HCT116 (cell line): ENCODE measurements at places on chromosomes 4 and X. TPM values are rescaled to one million over a fixed set of nuclear protein-coding genes. Genes with fewer than 3 reads are reported as not detected.

Gene UGT2B15
- 0.17 TPM for total RNA-seq

DNA sequence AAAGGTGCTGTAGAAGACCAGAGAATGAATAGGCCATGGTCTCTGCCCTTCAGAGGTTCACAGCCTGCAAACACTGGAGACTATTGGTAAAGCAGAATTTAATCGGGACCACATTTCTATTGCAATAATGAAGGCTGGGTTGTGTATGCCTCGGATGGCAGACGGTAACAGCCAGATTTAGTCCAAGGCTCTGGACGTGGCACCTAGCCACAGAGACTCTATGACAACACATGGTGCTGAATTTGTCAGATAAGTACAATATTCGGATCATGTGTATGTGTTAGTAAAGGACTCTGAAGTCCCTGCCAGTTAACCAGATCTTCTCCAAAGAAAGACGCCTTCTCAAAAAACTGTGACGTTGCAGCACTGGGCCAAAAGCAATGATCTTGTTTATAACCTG is 129.0 kb downstream of the DCTD start:
- DNase-seq: no peak
- H3K27me3 ChIP-seq: peaks cover 11% of the 10 kb centered on the region; the same call in 1 of the 2 replicates
- H3K27ac ChIP-seq: no peak overlapping the region
- no peak overlapping the region for H3K4me3 ChIP-seq
- H3K4me1 ChIP-seq: no peaks in the 10 kb centered on the region
- H3K36me3 ChIP-seq: no peaks in the 10 kb centered on the region

DNA sequence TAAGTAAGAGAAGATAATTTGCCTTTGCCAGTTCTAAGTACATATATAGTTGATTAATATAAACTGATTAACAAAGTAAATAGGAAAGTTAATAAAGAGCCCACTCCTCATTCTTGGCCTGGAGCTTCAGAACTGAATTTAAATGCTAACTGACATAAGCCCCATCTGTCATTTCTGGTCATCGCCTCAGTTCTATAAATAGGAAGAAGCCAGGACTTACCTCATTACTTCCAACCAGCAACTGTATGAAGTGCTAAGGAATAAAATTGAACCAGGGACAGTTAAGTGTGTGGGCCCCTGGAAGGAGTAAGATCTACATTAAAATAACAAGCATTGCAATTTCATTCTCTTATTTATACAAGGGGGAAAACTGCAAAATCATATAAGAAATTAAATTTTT is 52.0 kb upstream of the PDLIM5 start:
- H3K27ac ChIP-seq: no peak overlapping the region
- H3K4me1 ChIP-seq: no peaks in the 10 kb centered on the region
- no peak overlapping the region for H3K4me3 ChIP-seq
- DNase-seq: no peak
- H3K36me3 ChIP-seq: no peaks in the 10 kb centered on the region
- H3K27me3 ChIP-seq: no peaks in the 10 kb centered on the region

Gene DDIT4L
- total RNA-seq: 7.0 TPM

Gene SATL1
- not detected for total RNA-seq

Gene SPON2
- total RNA-seq: 1.5 TPM

DNA sequence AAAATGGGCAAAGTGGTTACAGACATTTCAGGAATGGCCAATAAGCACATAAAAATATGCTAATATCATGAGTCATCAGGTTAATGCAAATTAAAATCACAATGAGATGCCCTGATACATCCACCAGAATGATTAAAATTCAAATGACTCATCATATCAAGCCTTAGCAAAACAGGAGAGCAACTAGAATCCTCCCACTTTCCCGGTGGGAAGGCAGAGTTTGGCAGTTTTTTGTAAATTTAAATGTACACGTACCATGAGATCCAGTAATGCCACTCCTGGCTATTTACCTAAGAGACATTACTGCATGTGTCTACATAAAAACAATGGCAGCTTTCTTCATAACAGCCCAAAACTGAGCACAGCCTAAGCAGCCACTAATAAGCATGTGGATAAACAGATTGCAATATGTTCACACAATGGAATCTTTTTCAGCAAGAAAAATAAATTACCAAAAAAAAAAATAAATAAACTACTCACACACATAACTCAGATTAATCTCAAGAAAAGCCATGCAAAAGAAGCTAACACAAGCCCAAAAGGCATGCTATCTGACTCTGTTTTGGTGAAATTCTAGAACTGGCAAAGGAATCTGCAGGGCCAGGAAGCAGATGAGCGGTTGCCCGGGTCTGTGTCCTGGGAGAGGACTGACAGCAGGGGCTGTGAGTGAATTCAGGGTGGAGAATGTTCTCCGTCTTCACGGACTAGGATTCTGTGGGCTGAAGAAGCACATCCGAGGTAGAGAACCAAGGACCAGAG is 48.8 kb downstream of the AFAP1 start:
- peaks cover 5% of the 10 kb centered on the region; the same call in 1 of the 2 replicates for H3K4me1 ChIP-seq
- H3K27ac ChIP-seq: no peak overlapping the region
- no peak for DNase-seq
- H3K36me3 ChIP-seq: no peaks in the 10 kb centered on the region

- no peaks in the 10 kb centered on the region for H3K4me1 ChIP-seq
- no peaks in the 10 kb centered on the region for H3K27me3 ChIP-seq
Observed at GRCh38 chr4:1408418-1408817, 2.2 kb upstream of the NKX1-1 start.

DNA sequence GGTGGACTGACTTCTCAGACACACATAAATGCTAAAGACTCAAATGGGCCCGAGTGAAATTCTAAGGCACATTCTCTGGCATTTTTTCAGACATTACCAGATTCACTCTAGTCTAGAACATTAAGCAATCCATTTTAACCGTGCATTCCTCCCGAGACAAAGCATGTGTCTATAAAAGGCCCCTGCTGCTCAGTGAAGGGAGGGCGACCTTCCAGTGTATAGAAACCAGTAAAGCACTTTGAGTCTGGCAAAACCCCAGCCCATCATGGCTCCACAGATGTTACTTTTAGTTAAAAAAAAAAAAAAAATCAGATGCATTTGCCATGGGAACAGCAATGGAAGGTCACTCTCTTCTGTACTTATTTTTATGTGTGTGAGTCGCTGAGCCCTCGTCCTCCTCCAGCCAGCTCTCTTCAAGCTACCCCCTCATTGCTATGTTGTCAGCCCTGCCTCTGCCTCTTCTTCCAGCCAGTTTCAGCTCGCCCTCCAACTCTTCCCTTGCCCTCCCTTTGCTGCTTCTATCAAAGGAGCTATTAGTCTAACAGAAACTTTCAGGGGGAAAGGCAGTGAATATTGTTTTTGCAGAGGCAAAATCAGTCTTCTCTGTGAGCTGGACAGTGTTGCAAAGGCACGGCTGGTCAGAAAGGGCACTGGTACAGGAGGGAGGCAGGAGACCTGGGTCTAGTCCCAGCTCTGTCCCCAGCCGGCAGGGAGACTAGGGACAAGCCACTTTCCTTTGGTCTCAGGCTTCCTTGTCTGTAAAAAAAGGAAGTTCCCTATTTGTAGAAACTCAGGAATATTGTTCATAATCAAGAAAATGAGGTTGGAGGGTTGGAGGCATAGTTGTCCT is 644.2 kb downstream of the ZNF674 start:
- no peaks in the 10 kb centered on the region for H3K36me3 ChIP-seq
- H3K27ac ChIP-seq: no peak overlapping the region
- H3K27me3 ChIP-seq: no peaks in the 10 kb centered on the region
- H3K4me3 ChIP-seq: no peak overlapping the region

Gene NXF2B
- total RNA-seq: not detected

Gene MAOB
- total RNA-seq: 28.2 TPM

Gene ATP2B3
- not detected for total RNA-seq

- no peaks in the 10 kb centered on the region; the same call in 1 of the 2 replicates for H3K4me1 ChIP-seq
- no peaks in the 10 kb centered on the region for H3K27me3 ChIP-seq
- no peak overlapping the region for H3K4me3 ChIP-seq
Observed at GRCh38 chrX:15570145-15570544, 30.6 kb downstream of the ACE2 start.

Gene ABCE1
- total RNA-seq: 145 TPM

DNA sequence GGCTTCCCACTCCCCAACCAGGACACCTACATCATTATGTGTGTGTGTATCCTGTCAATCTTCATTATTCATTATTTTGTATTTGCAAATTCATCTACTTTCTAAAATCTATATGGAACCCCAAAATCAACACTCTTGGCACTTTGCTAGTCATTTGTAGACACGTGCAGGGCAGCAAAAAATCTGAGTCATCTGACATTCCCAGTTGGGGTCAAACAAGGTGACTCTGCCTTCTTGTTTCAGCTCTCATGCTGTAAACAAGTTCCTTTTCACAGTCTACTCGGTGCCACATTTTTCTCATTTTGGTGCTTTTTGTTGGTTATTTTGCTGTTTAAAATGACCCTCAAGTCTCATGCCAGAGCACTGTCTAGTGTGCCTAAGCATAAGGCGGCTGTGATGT is 5.9 kb downstream of the MRFAP1L1 start:
- H3K36me3 ChIP-seq: peaks cover 14% of the 10 kb centered on the region
- H3K27me3 ChIP-seq: no peaks in the 10 kb centered on the region
- no peak overlapping the region for H3K4me3 ChIP-seq

Gene TCEANC
- total RNA-seq: 1.2 TPM

Gene CXCL6
- total RNA-seq: not detected

Gene AADAT
- 15.4 TPM for total RNA-seq

DNA sequence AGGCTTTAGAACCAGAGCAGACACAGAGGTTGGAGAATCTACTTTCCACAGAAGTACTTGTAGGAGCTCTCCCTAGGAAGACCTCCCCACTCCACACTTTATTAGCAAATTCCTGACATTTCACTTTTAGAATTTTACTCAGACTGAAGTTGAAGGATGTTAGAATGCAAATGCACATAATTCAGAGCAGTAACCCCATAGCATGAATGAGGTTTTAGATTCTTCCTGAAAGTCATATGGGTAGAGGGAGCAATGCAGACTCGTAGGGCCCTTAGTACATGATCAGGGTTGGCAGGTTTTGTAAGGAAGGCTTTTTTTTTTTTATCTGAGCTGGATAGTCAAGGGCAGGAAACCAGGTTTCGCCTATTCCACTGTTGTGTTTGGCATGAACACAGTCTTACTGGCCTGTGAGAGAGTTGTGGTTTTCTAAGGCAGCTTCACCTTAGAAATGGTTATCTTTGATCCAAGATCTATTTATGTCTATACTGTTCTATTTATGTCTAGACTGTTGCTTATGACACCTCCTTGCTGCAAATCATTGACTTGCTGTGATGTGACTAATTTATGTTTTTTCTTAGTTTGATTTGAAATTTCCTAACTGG is 48.9 kb downstream of the SPATA18 start:
- H3K4me3 ChIP-seq: no peak overlapping the region
- H3K27me3 ChIP-seq: peaks cover 13% of the 10 kb centered on the region; the same call in 1 of the 2 replicates
- no peaks in the 10 kb centered on the region for H3K36me3 ChIP-seq
- DNase-seq: no peak
- H3K27ac ChIP-seq: no peak overlapping the region

Gene CDS1
- 14.6 TPM for total RNA-seq
